NAMALWA (cell line): ENCODE measurements at places on chromosomes 6 and 20.

GRCh38 chr6:30541515-30542403 lies 14.5 kb downstream of the GNL1 start:
- DNase-seq, result peak; percentile 88

DNA sequence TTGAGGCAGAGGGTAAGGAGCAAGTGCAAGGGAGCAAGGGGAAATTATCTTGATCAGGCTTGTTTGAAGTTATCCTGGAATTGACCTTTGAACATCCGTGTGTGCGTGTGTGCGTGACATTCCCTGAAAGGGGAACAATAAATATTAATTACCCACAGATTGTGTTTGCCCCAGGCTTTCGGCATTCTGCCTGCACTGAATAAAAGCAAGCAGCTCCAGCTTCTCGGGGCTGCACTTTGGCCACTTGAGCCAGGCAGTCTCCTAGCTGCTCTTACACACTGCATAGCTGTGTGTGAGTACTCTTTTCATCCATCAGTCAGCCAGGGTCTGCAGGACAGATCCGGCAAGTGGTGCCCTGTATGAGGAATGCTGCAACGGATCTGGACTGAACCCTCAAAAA lies 107.7 kb upstream of the BTN3A2 start:
- DNase-seq, result no peak

GRCh38 chr6:160662842-160663241 lies 1.2 kb downstream of the LPA start:
- DNase-seq, result no peak

DNA sequence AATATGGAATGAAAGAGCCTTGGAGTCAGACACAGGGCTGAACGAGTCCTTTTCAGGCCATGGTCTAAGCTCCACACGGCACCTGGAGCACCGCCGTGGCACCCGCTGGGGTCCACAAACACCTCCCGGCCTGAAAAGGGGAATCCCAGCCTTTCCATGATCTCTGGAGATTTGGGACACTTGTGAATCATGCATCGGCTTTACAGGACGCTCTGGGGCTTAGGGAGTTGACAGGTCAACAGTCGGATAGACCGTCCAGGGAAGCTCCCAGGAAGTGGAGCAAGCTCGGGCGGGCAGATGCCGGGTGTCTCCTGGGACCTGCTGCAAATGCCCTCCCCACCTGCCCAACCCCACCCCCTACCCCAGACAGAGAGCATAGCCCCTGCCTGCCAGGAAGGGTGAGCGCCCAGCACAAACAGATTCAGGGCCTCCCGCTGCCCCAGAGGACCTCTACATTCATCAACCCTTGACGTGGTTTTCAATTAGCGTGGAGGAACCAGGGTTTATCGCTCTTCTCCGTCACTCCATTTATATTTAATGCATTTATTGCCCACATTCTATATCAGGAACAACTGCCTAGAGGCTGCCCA lies 53.6 kb downstream of the YTHDF1 start:
- no peak for DNase-seq
